ENCODE measurements at places on chromosomes 6 and 20. TPM values are rescaled to one million over a fixed set of nuclear protein-coding genes. Genes with fewer than 3 reads are reported as not detected.

The FRS3 gene
- total RNA-seq: 4.4 TPM

The OXT gene
- not detected for total RNA-seq

The RAB44 gene
- total RNA-seq: 0.49 TPM

The ARHGAP18 gene
- 7.6 TPM for total RNA-seq

The HLA-DMB gene
- 10.3 TPM for total RNA-seq

The SNX21 gene
- total RNA-seq: 145 TPM

The ARHGAP40 gene
- 21.9 TPM for total RNA-seq

The CD93 gene
- total RNA-seq: 45.4 TPM

The GNMT gene
- 1.5 TPM for total RNA-seq

The WFDC10B gene
- total RNA-seq: not detected

The NUS1 gene
- total RNA-seq: 17.7 TPM

The SYNDIG1 gene
- 3.2 TPM for total RNA-seq

The PHACTR3 gene
- 8.3 TPM for total RNA-seq

The PRRT1 gene
- 8.8 TPM for total RNA-seq

The PGC gene
- total RNA-seq: 3.4 TPM

The BHLHE23 gene
- not detected for total RNA-seq

The NRN1 gene
- total RNA-seq: 9.8 TPM

The PAK5 gene
- 0.25 TPM for total RNA-seq

The MAPK13 gene
- 21.9 TPM for total RNA-seq

The UBD gene
- total RNA-seq: not detected

The RSPO3 gene
- total RNA-seq: 14.0 TPM

The TMC2 gene
- total RNA-seq: not detected

The MPC1 gene
- total RNA-seq: 44.0 TPM

The ENPP3 gene
- 2.0 TPM for total RNA-seq

The ACTL10 gene
- 1.5 TPM for total RNA-seq

The DST gene
- 460 TPM for total RNA-seq

GRCh38 chr6:44030812-44031454 is 96.3 kb downstream of the MRPL14 start:
- no peak for DNase-seq

DNA sequence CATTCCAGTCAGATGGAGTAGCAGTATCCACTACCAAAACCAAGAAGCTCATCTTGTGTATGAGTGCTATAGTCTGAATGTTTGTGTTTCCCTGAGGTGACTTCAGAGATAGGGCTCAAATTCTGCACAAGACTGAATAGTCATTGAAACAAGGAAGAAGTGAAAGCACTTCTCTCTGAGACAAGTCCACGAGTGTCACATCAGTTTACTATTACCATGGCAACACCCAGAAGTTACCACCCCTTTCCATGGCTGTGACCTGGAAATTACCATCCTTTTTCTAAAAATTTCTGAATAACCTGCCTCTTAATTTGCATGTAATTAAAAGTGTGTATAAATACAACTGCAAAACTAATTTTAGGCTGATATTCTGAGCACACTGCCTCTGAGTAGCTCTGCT is 682.1 kb upstream of the ADGRB3 start:
- DNase-seq: no peak

- DNase-seq: peak; percentile 44
These were observed 46.0 kb downstream of the VSTM2L start for GRCh38 chr20:37948956-37949355.

- DNase-seq: peak; percentile 37
These were observed 130.0 kb downstream of the ERMARD start for GRCh38 chr6:169881398-169881797.

- DNase-seq: no peak
These were observed 26.8 kb downstream of the RALGAPA2 start for GRCh38 chr20:20685635-20686034.

DNA sequence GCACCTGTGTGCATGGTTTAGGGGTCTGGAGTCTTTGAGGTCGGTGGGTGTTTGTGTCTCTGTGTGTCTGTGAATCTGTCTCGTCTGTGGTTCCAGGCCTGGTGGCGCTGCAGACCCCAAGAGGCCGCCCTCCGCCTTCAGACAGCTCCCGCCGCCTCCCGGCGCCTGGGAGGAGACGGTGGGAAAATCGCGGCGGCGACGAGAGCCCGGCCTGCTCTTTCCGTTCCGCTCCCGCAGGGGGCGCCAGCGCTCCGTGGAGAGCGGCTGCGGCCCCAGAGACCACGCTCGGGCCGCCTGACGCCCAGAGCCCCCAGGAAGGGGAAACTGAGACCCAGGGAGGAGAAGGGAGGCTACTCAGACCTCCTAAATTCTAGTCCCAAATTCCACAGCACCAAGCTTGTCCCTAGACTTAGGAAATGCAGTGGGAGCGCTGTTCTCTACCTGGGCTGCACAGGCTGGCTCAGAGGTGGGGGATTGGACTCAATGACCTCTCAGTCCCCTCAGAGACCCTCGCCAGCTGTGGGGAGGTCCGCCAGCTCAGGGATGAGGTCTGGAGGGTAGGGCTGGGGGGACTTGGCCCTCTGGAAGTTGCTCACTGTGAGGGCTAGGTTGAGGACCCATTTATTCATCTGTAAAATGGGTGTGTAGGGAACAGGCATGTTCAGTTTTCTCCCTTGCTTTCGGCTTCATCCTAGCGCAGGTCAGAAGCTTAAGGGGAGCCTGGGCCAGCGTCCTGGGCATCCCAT is 36.9 kb upstream of the BLCAP start:
- peak; percentile 52 for DNase-seq

GRCh38 chr6:158754738-158755137 is 64.4 kb downstream of the EZR start:
- no peak for DNase-seq

DNA sequence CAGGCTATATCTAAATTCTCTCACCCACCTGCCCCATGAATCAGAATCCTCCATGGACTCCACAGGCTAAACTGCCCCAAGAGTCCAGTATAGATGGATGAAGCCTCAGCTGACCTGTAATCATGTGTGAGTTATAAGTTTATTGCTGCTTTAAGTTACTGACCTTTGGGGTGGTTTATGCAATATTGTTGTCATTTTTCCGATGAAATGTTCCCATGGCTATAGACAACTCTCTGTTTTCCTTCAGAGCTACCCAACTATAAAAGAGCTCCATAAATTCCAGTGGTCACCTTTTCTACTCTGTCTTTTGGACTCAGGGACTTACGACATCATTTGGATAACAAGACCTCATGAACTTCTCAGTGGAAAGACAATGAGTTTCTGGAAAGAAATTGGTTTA is 212.1 kb downstream of the BMP2 start:
- DNase-seq: no peak

- no peak for DNase-seq
These were observed 828 bp downstream of the HCK start for GRCh38 chr20:32052778-32053362.

GRCh38 chr20:57170343-57170742 is 96.1 kb downstream of the BMP7 start:
- DNase-seq: no peak

DNA sequence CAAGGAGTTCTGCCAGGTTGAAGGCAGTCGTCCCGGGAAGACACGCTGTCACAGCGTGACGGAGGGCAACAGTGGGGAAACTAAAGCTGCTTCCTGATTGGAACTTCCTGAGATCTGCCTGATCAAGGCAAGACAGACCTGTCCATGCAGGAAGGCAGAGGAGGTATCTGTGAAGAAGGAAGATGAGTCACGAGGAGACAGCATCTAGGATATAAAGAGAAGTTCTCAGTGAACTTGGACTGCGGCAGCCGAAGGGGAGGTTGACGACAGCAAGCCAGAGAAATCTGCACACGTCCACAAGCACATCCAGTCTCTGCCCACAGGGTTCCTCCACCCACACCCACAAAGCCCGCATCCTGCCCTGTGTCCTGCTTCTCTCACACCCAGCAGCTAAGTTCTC is 38.6 kb downstream of the PREP start:
- DNase-seq: no peak

GRCh38 chr6:35790683-35791082 is 6.4 kb downstream of the CLPS start:
- DNase-seq: no peak

- DNase-seq: no peak
These were observed 670 bp downstream of the NCOA5 start for GRCh38 chr20:46089167-46089416.

GRCh38 chr6:71130277-71130676 is 158.3 kb upstream of the OGFRL1 start:
- DNase-seq: no peak

DNA sequence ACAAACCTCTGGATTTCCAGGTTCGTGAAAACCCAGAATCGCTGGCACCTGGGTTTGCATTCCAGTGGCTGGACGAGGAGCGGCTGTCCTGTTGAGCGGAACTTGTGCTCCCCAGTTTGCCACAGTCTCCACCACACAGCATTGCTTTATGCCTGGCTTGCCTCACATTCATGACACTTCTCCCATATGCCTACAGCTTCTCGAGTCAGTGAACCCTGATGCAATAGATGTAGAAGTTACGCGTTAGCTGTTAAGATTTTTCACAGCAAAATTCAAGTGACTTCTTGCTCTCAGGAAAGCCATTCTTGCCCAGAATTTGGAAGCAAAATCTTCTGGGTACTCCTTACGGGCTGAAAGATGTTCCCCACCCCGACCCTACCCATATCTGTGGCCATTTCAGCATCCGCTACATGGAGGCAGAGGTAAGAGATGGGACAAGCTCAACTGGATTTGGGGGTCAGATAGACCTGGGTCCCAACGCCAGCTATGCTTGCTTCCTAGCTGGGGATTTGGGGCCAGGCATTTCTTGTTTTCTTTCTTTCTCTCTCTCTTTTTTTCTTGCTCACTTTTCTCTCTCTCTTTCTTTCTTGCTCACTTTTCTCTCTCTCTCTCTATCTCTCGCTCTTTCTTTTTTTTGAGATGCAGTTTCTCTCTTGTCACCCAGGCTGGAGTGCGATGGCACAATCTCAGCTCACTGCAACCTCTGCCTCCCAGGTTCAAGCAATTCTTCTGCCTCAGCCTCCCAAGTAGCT is 12.4 kb upstream of the GDAP1L1 start:
- no peak for DNase-seq

GRCh38 chr6:75044846-75045245 is 161.0 kb downstream of the COL12A1 start:
- no peak for DNase-seq

DNA sequence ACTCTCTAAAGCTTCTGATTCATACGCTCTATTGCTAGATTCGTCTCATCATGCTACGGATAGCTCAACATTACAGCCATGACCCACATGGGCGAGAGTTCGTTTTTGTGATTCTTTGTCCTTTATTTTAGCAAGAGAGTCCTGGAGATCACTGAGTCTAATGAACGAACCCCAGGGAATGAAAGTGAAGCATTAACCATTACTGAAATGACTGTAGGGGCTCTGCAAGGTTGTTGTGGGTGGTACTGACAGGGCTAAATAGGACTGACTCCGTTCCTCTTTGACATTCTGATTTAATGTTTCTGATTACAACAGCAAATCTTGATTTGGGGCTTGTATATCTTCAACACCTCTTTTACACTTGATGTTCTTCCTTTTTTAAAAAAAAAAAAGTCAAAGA is 13.7 kb upstream of the RTF2 start:
- no peak for DNase-seq

GRCh38 chr20:57450419-57450818 is 59.2 kb downstream of the RBM38 start:
- no peak for DNase-seq

DNA sequence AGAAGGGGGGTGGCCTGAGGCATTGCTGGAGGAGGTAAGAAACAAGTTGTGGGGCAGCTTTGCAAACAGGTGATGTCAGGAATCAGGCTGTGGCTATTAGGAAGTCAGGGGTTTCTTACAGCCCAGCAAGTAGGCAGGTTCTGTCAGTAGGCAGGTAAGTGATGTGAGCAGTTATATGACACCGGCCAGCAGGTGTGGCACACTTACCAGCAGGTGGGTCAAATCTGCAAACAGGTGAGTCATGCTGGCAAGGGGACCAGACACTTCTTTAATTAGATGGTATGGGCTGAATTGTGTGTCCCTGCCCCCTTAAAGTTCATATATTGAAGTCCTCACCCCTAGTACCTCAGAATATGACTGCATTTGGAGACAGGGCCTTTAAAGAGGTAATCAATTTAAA is 16.4 kb upstream of the ENPP4 start:
- DNase-seq: no peak

DNA sequence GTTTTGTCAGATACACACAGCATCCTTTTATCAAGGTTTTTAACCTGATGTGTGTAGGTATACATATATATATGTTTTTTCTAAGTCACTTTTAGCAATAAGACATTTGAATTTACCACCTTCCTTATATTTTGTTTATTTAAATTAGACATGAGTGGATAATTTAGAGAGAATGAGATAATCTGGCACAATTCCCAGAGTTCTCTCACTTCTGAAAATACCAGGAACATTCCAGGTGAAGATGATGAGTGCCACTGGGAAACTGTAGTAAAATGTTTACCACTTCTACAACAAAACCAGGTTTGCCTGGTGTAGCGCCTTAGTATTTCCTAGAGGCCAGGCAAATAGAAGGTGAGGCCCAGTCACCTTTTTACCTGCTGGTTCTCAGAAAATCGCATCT is 189.5 kb downstream of the TMEM242 start:
- no peak for DNase-seq

DNA sequence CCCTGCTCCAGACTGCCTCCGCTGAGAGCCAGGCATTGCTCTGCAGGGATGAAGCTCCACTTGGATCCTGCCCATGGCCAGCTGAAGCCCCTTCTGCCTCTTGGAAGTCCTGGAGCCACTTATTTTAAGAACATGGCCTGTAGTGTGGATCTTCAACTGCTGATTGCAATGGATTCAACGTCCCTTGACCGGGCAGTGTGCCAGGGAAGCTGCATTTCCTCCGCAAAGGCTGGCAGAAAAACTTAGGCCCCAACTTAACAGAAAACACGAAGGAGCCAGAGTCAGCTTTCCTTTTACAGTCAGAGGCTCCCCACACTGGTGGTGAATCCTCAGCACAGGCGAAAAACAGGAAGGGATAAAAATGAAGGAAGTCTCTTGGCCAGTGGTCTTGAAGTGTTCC is 26.3 kb upstream of the FOXQ1 start:
- no peak for DNase-seq

GRCh38 chr6:20109526-20109925 is 102.7 kb downstream of the MBOAT1 start:
- DNase-seq: no peak

DNA sequence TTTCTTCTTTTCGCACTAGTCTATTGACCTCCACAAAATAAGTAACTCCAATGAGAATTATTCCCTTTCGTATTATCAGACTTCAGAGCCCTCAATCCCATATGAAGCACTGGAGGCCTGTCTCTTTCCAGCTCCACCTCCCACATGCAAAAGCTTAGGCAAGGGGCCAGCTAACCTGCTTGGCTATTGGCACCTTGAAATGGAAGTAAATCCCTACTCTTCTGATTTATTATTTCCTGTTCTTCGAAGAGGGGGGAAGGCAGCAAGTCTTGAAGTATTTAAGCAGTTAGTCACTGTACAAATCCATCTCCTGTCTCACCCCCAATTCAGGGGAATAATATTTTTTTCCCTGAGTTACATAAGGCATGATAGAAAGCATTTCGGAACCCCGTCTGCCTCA is 577.8 kb downstream of the MAFB start:
- no peak for DNase-seq
